ENCODE measurements at places on chromosomes 1 and 21.
A peak's percentile ranks its signal among the peaks of the same experiment; 100 is the strongest.

GRCh38 chr1:155034318-155035208, 939 bp downstream of the DCST1 start:
- DNase-seq, result no peak

GRCh38 chr21:44424608-44425306, 30.6 kb upstream of the LRRC3 start:
- DNase-seq, result no peak

DNA sequence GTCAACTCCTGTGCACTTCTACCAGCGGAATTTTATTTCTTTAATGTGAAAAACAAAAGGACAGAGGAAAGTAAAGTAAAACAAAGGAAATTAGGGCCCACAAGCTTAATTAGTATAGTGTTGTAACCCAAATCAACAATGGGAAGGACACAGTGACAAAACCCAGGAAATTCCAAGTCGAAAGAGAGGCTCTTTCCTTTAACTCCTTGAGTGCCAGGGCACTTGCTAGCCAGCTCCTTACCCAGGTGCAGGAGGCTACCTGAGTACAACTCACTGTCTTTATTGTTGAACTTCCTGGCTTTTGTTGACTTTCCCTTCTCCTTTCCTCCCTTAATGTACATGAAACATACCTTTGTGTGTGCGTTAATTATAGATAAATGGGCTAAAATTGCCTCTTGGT, 55.0 kb downstream of the PEX14 start:
- DNase-seq, result no peak

DNA sequence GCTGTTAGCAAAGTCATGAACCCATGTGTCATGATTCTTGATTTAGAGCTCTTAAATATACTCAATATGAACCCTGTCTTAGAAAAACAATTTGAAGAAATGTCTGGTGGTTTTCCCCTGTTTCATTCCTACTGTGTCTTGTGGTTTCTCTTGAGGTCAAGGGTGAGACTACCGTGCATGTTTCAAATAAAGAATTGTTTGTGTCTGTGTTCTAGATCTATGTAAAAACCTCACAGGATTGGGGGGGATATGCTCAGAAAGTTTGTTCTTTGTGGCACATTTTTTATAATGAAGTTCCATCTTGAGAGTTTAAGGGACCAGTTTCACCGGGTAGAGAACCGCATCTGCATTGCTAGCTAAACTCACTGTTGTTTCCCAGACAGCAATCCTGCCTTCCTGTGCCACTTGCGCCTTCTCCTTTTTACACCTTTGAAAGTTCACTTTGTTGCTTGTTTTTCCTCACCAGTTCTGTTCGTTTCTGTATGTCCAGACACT, 30.9 kb upstream of the CACYBP start:
- DNase-seq, result no peak

GRCh38 chr1:185603158-185603557, 131.0 kb upstream of the HMCN1 start:
- no peak for DNase-seq

DNA sequence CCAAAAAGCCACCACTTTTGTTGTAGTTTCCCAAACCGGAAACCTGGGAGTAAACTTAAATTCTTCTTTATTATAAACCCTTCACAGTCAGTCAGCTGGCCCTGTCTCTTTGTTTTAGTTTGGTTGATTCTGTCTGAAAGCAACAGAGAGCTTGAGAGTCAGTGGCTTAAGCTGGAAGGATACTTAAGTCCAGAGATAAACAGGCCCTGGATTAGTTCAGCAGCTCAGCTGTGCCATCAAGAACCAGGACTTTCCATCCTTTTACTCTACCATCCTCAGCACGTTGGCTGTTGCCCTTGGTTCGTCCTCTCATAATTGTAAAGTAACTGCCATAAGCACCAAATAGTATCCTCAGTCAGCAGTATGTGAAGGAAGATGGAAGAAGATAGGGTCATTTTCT, 4.5 kb downstream of the DESI2 start:
- no peak for DNase-seq

DNA sequence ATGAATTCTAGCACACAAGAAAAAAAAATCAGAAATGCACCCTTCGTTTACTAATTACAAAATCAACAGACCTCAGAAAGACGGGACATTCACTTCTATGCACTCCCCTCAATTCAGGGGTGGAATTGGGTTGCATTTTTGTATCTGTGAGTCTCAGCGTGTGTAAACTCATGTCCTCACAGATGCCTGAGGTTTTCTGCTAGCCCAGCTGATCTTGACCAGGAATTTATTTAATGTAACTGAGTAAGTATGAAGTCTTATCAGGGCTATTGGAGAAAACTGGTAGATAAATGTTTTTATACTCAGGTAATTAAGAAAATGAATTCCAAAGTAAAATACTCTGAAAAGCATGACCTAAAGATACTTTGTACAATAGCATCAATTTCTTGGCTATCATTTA, 167.7 kb downstream of the RUNX1 start:
- DNase-seq, result no peak

- DNase-seq, result no peak
Observed at GRCh38 chr1:6118415-6118814, 61.7 kb downstream of the CHD5 start.

DNA sequence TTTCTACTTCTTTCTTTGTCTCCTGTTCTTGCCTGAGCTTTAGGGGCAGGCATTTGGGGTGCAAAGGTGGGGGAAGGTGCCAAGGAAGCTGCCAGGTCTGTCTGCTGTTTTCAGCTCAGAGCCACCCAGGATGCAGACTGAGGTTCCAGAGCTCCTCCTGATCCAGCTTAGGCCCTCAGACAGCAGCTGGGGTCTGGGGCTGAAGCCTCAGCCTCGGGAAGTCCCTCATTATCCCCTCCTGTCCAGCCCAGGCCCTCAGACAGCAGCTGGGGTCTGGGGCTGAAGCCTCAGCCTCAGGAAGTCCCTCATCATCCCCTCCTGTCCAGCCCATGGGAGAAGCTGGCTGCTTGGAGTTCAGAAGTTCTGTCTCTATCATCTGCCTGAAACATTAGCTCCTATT, 257.7 kb upstream of the CSF3R start:
- DNase-seq, result no peak

GRCh38 chr1:47280142-47280541, 33.8 kb downstream of the STIL start:
- no peak for DNase-seq

DNA sequence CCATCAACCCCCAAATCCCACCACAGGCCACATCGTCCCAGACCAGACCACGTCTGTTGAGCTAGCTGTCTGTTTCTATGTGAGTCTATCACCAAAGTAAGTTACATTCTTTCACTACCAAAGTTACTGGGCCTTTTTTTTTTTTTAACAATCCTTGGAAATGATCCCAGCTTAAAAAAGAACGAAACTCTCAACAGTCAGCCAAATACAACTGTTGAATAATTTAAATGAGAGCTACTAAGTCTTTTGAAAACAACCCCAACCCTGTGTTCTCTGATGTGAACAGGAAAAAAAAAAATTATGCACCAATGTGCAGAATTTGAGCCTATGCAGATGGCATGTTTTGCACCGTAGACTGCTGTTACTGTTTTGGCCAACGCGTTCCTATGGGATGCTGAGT, 134.0 kb upstream of the ETS2 start:
- DNase-seq, result no peak

DNA sequence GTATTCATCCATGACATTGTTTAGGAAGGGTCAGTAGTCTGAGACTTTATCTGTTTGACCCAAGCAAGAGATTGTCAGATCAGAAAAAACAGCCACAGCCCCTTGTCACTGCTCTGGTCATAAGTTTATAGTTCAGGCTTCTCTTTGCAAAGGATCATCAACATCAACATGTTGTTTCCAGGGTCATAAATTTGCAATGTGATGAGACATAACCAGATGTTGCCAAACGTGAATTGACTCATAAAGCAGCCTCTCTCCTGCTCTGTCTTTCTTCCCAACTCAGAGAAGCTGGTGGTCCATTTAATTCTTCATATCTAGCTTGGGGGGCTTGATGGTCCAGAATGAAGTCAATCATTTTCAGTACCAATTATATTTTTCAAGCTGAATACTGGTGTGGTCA, 507.2 kb upstream of the PBX1 start:
- DNase-seq, result no peak

- DNase-seq, result no peak
Observed at GRCh38 chr1:28792644-28793121, 19.3 kb upstream of the OPRD1 start.

- no peak for DNase-seq
Observed at GRCh38 chr21:38272215-38272614, 15.4 kb downstream of the KCNJ15 start.

GRCh38 chr1:51715369-51715768, 98.5 kb downstream of the OSBPL9 start:
- DNase-seq, result no peak

DNA sequence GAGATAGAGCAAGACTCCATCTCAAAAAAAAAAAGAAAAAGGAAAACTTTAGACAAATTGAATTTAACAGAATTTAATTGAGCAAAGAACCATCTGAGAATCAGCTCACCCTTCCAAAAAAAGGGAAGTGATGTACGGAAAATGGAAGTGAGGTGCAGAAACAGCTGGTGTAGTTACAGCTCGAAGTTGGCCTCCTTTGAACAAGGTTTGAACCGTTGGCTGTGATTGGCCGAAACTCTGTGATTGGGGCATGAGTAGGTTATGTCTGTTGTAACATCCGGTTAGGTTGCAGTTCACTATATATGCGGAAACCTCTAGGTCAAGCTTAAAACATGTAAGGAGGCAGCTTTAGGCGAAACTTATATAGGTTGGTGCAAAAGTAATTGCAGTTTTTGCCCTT, 97.9 kb upstream of the KIF26B start:
- DNase-seq, result no peak

DNA sequence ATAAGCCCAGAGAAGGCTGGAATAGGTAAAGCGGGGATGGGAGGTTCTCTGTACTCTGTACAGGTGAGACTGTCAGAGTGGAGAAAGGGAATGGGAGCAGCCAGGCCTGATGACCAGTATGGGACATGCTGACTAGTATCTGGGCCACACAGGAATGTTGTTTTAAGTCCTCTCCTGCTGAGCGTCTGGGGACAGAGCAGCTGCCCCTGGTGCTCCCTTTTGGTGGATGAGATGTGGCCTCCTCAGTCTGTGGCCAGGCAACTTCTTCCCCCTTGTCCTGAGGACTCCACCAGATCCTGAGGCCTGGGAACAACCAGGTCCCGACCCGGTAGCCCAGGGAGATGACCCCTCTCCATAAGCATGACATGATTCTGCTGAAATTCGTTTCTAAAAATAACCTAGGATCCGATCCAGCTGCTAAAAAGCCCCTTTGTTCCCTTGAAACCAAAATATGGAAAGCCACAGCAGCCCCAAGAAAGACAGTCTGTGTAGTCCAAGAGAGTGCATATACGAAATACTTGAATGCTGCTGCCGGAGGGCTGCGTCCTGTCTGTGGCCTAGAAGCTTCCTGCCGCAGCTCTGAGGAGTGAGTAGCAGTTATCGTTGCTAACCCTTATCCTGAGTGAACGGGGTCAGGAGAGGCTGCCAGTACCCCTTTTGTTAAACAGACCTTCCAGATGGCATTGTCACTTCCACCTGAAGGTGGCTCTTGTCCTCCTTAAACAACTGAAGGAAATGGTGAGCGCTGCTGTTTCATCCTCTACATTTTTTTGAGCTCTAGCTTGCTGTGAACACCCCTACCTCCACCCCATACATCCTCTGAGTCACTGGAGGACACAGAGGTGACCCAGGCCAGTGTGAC, 47.1 kb downstream of the ATP2B4 start:
- peak; percentile 49 for DNase-seq

GRCh38 chr1:238778113-238778512, 608.3 kb upstream of the CHRM3 start:
- DNase-seq, result no peak

DNA sequence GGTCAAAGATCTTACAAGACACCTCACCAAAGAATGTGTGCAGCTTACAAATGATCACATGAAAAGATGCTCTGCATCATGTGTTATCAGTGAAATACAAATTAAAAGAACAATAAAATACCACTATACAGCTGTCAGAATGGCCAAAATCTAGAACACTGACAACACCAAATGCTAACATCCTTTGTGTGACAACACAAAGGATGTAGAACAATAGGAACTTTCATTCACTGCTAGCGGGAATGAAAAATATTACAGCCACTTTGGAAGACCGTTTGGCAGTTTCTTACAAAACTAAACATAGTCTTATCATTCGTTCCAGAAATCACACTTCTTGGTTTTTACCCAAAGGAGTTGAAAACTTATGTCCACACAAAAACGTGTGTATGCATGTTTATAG, 20.6 kb upstream of the SELP start:
- no peak for DNase-seq

DNA sequence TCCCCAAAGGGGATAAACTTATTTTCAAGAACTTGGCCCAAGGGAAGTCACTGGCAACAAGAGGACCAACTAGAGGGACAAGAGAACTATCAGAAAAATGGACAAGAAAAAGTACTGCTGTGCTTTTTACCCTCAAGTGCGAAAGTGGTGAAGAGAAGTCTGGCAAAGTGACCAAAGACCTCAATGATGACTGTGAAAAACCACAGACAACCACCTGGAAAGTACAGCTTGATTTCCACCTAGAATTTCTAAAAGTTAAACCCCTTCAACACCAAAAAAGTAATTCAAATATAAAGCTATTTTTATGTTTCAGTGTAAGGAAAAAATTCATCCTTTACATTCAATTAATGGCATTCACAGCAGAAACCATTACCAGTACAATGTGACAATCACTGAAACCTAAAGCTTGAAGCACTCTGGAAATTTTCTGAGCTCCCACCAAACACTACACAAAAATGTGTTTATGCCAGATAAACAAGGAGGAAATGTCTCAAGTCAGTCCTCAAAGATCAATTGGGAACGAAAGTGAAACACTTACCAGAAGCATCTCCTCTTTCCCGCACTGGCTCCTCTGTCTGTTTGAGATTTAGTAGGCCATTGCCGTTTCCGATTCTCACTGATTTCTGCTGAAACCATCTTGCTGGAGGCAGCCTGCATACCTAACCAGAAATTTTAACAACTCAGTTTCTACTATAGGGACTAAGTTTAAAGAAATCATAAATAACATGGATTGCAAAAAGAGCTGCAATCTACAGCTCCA, 8.3 kb downstream of the SDE2 start:
- no peak for DNase-seq

GRCh38 chr1:226973371-226973897, 33.3 kb downstream of the COQ8A start:
- DNase-seq, result no peak

GRCh38 chr1:7670334-7671145, 100.6 kb upstream of the VAMP3 start:
- no peak for DNase-seq

- no peak for DNase-seq
Observed at GRCh38 chr1:219924342-219924741, 4.0 kb downstream of the SLC30A10 start.

GRCh38 chr1:237227476-237227875, 185.5 kb downstream of the RYR2 start:
- no peak for DNase-seq

DNA sequence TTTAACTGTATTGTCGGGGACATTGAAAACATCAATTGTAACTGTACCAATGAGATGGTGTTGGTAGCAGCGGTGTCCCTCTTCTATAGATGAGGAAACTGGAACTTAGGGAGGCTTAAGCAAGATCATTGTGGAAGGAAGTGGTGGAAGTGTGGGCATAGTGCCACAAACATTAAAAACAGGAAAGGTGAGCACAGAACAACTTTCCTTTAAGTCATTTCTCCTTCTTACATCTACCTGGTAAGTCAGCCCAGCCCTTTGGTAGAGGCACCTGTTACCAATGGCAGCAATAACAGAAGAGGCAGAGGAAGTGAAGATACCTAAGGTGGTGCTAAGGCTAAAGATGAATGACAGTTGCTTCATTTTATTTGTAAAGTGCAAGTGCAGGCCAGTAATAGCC, 12.0 kb upstream of the CTSS start:
- DNase-seq, result no peak

Measured in substantia nigra (tissue), 51 donors.